NCI-H187 treated with DMSO at 0.1 percent for 48 hours (cell line): ENCODE measurements at places on chromosomes 3 and 15.

GRCh38 chr15:40984964-40985363, 31.7 kb downstream of the CHAC1 start:
- no peak for DNase-seq

- no peak for DNase-seq
These were observed 1272.9 kb downstream of the ROBO1 start for GRCh38 chr3:78494851-78495250.

DNA sequence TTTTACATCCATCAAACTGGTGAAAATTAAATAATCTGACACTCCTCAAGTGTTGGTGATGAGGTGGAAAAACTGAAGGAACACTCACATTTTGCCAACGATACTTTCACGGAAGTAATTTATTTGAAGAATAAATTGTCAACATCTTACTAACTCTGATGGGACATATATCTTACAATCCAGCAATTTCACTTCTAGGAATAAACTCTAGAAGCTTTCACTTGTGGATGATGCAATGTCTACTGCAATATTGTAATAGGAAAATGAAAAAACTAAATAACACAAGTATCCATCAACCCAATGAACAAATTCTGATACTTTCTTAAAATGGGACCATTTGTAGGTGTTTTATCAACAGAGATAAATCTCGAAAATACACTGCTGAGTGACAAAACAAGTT, 16.2 kb upstream of the LIPC start:
- DNase-seq, result no peak

DNA sequence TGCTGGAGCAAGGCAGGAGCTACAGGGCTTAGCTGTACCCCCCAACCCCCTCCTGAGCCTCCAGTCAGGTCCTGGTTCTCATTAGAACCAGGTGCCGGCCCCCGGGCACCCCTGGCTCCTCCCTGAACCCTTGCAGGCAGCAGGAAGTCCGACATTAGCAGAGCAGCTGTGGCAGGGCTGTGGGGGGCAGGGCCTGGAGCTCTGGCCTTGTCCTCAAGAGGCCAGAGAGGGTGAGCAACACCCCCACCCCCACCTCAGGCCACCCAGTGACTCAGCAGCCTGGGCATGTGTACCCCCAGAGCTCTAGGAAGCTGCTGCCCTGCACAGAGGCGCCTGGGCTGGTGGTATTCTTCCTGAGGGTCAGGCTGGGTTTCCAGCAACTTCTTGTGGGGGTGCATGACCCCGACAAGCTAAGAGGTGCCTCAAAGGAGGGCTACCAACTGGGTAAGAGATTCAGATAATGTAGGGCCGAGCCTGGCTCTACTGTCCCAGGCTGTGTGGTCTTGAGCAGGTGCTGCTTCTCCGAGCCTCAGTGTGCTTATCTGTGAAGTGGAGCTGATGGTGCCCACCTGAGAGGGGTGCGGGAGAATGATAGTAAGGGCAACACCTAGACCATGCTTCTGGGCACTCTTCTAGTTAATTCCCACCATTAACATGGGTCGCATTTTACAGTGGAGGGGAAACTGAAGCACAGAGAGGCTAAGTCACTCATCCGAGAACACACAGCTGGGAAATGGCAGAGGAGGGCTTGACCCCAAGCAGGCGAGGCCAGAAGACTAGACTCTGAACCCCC, 16.0 kb downstream of the H1-8 start:
- no peak for DNase-seq

- no peak for DNase-seq
These were observed 61.0 kb downstream of the SCN5A start for GRCh38 chr3:38588371-38588971.

GRCh38 chr3:53815651-53816050, 30.6 kb downstream of the CHDH start:
- DNase-seq, result no peak

- DNase-seq, result no peak
These were observed 287.3 kb upstream of the CTDSPL start for GRCh38 chr3:37574177-37574943.

- no peak for DNase-seq
These were observed 3.8 kb downstream of the PLD1 start for GRCh38 chr3:171806200-171807128.

DNA sequence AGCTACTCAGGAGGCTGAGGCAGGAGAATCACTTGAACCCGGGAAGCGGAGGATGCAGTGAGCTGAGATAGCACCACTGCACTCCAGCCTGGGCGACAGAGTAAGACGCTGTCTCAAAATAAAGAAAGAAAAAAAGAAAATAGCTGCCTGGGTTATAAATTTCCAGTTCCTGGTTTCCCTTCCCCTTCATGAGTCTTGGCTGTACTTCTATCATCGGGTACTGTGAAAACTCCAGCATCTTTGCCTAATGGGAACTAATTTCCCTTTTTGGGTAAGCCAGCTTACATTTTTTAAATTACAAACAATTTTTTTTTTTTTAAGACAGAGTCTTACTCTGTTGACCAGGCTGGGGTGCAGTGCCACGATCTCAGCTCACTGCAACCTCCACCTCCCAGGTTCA, 15.0 kb downstream of the DENND4A start:
- no peak for DNase-seq

DNA sequence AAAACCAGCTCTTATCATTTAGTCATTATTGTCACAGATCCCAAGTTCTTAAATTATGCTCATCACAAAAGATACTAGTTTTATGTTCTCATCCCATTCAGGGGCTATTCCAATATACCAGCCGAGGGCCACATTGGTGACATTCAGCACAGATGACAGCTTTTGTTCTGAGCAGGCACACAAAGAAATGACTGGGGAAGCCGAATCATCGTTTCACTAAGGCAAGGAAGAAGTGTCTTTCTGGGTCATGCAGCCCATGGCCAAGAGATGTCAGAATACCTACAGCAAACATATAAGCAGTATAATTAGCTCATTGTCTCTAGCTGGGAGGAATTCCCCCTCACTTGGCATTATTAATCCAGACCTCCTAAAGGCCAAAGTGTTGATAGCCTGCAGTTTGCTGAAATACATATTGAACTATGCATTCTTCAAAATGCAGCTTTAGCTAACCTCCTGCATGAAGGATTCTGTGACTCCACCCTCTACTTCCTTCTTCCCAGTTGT, 100.2 kb downstream of the CNTN4 start:
- no peak for DNase-seq

DNA sequence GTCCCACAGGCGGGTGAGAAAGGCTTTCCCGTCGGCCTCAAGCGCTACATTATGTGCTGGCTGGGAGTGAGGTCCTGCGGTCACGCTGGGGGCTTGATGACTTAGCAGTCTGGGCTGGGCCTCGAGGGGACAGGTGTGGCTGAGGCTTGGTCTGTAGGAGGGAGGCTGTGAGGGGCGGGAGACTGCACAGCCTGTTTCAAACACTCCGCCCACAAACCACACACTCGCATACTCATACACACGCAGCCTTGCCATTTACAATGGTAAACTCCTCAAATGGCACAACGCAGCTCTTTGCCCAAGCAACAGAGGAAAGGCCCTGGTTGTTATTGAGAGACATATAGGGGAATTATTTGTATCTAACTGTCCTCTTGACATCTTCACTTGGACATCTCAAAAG, 32.4 kb upstream of the RASGRF1 start:
- no peak for DNase-seq

GRCh38 chr3:193194371-193194770, 46.7 kb upstream of the PLAAT1 start:
- DNase-seq, result no peak

DNA sequence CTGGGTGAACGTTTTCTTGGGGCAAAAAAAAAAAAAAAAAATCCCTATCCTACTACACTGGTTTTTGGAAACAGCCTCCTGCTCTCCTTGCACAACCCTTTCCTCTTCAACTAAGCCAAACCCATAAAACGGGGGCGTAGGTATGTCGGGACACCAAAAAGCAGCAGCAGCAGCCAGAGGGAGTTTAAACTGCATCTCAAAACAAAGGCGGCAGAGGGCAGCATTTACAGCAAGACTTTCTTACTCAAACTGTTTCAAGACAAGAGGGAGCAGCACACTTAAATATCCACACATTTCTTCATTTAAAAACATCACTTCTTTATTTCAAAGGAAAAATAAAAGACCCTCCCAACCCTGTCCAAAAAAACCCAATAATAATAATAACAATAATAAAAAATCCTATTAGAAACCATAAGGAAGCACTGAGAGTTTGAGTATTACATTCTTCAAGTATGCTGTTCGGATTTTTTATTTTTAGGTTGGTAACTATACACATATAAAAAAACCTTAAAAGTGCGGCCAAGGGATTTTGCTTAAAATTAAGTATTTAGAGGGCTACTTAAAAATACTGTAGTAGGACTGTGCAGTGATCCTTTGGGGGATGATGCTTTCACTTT, 43.9 kb upstream of the PLXND1 start:
- no peak for DNase-seq

- no peak for DNase-seq
These were observed 62.5 kb upstream of the ANKRD28 start for GRCh38 chr3:15860014-15860934.

DNA sequence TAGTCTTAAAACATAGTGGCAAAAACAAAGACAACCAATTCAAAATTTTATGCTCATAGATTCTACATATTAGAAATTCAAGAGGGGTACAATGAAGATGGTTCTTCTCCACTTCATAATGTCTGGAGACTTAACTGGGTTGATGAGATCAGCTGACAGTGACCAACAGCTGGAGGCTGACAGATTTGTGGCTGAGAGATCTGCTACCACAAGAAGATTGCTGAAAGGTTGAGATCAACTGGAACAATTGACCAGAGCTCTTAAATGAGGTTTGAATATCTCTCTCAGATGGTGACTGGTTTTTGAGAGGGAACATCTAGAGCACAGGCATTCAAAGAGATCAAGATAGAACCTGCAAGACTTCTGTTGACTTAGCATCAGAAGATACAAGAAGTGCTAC, 254.1 kb upstream of the ARPP21 start:
- no peak for DNase-seq

- no peak for DNase-seq
These were observed 157.6 kb downstream of the UACA start for GRCh38 chr15:70605606-70606410.

- no peak for DNase-seq
These were observed 334.7 kb downstream of the NLGN1 start for GRCh38 chr3:173732237-173732636.

- DNase-seq, result no peak
These were observed 359.8 kb upstream of the C2CD4B start for GRCh38 chr15:62524848-62525247.

DNA sequence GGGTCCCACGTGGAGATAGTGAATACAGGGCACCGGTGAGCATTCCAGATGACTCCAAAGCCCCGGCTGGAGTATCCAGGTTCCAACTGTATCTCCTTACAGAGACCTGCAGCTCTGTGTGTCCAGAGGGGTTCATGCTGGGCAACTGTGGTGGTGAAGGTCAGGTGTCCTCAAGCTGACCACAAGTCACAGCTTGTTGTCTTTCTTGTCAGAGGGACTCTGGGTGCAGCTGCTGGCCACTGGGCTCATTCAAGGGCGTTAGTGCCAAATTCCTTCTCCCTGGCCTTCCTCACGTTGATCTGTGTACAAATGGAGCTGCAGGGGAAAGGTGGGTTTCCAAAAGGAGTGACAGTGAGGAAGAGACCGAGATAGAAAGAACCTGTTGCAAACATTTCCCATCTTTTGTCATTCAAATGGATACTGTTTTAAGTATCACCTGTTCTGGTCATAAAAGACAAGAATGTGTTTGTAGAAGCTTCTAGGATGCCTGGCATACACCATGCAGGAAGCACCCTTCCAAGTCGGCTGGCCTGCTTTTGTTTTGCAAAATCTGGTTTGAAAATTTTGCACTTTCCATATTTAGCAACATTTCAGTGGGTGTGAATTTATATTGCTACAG, 52.5 kb downstream of the CEMIP start:
- DNase-seq, result no peak

DNA sequence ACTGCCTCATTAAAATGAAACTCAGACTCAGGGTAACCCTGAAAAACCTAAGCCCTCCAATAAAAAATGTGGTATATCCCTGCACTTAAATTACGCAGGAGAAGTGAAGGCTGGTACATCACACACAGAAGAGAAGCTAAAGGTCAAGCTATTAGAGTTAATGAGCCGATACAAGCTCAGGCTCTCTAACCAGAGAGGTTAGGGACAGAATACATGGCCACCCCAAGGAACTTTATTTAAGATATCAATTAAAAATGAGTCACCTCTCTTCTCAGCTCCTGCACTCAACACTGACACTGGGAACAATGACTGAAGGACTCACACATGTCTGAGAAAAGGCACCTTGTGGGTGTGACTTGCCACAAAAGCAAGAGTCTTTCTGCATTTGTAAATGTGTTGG, 800.6 kb upstream of the CFAP20DC start:
- no peak for DNase-seq

- DNase-seq, result no peak
These were observed 7.1 kb downstream of the TJP1 start for GRCh38 chr15:29815000-29815710.

- no peak for DNase-seq
These were observed 199.7 kb downstream of the ARRDC4 start for GRCh38 chr15:98160236-98160635.
